Bladder microvascular endothelial cell (primary cell): ENCODE measurements at places on chromosomes 1 and 21. TPM values are rescaled to one million over a fixed set of nuclear protein-coding genes. Genes with fewer than 3 reads are reported as not detected.

NDUFS2 gene
- total RNA-seq = 139 and 183 TPM in 2 replicates

FBXO2 gene
- 0.32 and 3.7 TPM in 2 replicates for total RNA-seq

RAB25 gene
- total RNA-seq = 0.13 TPM in 1 of 2 replicates, not detected in the other

SEC16B gene
- 1.1 and 1.8 TPM in 2 replicates for total RNA-seq

PPM1J gene
- total RNA-seq = 0.49 and 0.82 TPM in 2 replicates

SPATA46 gene
- not detected in 2 replicates for total RNA-seq
